GM12892 (cell line): ENCODE measurements at places on chromosomes 7 and 10.

GRCh38 chr10:130022086-130022485 lies 58.0 kb upstream of the EBF3 start:
- DNase-seq: no peak

GRCh38 chr10:110918643-110919348 lies at the start of gene BBIP1:
BBIP1 (minus strand) TSS chr10:110919180; CDS start chr10:110918157, 1,023 bp downstream.
- no peak for DNase-seq

GRCh38 chr7:40882071-40882658 lies 747.4 kb downstream of the SUGCT start:
- DNase-seq: no peak

- no peak for DNase-seq
These were observed 108.9 kb upstream of the FRMD4A start for GRCh38 chr10:14439451-14440259.

DNA sequence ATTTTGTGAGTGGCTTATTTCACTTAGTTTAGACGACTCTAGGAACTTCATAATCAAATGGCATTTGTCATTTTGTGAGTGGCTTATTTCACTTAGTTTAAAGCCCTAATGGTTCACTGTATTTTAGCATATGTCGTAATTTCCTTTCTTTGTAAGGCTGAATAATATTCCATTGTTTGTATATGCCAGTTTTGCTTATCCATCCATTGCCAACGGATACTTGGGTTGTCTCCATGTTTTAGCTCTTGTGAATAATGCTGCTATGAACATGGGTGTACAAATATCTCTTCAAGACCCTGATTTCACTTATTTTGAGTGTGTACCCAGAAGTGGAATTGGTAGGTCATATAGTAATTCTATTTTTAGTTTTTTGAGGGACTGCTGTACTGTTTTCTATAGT lies 31.8 kb downstream of the DOCK1 start:
- DNase-seq: no peak

DNA sequence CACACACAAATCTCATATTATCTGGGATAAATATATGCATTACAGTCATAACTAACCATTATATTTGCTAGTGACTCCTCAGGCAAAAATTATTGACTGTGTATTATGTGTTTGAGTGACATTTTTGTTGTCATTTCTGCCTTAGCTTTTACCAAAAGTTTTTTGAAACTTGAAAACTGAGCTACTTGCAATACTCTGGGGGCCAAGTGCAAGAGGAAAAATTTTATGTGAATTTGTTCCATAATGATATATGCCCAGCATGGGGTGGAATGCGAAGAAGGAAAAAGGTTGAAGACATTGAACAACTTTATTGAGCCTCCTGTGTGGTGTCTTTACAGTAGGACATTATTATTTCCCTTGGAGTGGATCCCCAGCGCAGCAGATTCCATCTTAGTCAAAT lies 176.8 kb upstream of the FERD3L start:
- DNase-seq: no peak

DNA sequence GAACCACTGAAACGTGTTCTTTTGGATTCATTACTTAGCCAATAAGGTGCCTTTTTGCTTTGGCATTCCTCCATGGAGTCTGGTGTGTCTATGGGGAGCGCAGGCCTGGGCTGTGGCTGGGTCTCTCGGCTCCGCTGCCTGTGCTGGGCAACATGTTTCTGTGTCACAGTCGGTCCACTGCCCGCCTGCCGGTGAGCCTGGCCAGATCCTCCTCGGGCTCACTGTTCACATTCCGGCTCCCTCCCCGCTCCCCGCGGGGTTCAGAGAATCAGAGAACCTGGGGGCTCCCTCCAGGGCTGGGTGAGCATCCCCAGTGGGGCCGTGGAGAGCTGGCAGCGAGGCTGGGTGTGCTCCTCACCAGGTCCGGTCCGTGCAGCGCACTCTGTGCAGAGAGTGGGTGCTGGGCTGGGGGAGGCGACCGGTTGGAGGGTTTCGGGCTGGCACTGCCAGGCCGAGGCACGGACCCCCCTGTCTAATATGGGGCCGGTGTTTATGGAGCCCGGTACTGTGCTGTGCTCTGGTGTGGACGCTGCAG lies 70.4 kb downstream of the INPP5A start:
- no peak for DNase-seq

DNA sequence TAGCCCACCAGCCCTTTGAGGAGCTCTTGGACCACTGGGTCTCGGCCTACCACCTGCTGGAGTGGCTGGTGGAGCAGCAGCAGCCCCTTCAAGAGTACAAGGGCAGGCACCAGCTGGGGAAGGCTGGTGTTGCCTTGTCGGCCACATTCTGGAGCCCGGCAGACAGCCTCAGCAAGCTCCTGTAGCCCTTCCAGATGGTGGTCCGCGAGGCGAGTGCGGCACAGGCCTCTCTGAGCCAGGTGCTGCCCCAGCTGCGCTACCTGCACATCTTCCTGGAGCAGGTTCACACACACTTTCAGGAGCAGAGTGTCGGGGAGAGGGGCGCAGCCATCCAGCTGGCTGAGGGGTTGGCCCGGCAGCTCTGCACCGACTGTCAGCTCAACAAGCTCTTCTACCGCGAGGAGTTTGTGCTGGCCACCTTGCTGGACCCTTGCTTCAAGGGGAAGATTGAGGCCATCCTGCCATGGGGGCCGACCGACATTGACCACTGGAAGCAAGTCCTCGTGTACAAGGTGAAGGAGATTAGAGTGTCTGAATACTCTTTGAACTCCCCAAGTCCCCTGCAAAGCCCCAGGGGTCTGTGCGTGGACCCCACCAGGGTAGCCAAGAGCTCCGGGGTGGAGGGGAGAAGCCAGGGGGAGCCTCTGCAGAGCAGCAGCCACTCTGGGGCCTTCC lies 7.0 kb upstream of the ACTR3C start:
- no peak for DNase-seq

DNA sequence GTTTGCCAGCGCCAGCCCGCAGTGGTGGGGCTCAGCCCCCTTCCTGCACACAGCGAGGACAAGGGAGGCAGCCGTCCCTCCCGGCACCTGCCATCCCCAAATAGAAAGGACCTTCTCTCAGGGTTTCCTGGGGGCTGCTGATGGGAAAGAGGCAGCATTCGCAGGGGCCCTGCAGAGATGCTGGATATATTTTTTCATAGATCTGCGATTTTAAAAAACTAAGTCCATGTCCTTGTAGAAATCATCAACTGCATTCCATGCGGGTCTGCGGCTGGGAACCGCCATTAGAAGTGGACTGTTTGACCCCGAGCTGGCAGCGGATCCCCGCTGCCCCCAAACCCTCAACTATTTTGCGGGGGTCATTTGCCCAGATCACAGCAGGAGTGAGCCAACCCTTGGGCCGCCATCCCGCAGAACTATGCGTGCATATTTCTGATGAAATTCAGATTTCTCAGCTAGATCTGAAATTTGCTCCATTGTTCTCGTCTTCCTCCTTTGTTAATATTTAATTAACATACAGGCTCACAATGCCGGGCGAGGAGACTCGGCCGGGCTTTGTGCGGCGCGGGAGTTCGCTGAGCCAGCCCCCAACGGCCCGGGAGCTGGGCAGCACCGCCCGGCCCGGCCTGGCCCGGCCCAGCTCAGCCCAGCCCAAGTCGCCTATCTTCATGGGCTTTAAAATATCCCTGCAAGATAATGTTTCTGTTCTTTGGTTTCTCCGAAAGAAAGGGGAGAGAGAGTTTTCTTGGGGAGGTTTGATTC lies 2.0 kb downstream of the EN2 start:
- DNase-seq: no peak

GRCh38 chr7:26085771-26086170 lies 66.2 kb upstream of the NFE2L3 start:
- DNase-seq: no peak
